Stimulated activated CD8-positive, alpha-beta memory T cell treated with anti-CD3 and anti-CD28 coated beads, Interleukin-7, amount 100 ng/mL, for 24 hours (primary cell): ENCODE measurements at places on chromosomes 5 and 9.

DNA sequence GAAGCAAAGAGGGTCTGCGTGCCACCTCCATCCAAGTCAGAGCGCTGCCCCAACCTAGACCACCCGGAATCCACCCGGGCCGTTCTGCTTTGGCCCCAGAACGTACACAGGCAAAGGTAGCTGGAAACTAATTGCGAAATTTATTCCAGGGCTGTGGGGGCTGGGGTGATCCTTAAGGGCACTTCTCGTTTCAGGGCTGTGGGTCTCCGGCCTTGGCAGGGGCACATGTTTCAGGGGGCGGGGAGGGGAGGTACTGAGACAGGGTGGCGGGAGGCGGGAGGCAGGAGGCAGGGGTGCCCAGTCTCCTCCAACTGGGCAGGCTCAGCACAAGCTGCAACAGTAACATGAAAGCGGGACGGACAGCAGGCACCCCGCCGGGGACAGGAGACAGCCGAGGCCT lies 26.1 kb downstream of the NR5A1 start:
- DNase-seq, result no peak

DNA sequence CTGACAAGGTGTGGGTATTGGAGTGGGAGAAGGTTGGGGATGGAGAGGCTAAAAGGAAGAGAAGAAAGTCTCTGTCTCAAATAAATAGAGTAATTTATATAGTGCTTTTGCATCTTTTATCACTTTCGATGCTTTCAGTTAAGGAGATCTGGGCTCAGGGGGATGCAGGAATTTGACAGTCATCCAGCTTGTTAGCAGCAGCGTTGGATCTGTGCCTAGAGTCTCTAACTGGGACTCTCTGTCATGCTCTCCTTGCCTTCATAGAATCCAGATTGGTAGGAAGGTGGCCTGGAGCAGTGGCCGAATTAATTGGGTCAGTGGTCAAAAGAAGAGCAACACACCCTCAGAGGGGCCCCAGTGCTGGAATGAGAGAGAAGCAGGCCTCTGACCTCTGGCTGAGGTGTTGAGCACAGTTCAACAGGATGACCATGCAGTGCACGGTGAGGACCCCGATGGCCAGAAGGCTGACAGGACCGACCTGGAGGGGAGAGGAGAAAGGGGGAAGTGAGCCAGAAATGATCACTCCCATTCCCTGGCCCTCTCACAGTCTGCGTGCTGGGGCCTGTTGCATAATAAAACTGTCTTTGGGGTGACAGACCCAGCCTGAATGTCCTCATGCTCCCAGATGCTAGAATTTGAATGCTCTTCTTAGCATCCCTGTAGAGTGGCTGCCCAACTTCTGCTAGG lies 7.6 kb downstream of the SLC36A3 start:
- DNase-seq, result no peak

GRCh38 chr5:142391058-142391845 lies 66.4 kb upstream of the SPRY4 start:
- no peak for DNase-seq

GRCh38 chr5:170293273-170293672 lies 4.3 kb downstream of the LCP2 start:
- DNase-seq, result no peak

DNA sequence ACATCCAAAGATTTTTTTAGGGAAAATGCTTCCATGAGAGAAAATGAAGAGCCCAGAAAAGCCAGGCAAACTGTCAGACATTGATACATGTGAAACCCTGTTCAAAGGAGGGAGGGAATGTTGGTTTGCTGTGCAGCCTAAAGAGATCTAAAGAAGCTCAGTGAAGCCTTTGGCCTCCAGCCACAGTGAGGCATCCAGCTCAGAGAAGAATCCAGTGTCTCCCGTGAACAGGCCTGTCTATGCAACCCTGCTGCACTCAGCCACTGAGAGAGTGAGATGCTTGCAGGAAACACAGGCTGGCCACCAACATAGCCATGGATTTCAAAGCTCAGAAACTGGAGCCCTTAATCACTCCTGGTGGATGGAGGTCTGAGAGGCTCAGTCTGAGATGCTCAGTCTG lies 171.4 kb upstream of the PLCXD3 start:
- DNase-seq, result no peak

DNA sequence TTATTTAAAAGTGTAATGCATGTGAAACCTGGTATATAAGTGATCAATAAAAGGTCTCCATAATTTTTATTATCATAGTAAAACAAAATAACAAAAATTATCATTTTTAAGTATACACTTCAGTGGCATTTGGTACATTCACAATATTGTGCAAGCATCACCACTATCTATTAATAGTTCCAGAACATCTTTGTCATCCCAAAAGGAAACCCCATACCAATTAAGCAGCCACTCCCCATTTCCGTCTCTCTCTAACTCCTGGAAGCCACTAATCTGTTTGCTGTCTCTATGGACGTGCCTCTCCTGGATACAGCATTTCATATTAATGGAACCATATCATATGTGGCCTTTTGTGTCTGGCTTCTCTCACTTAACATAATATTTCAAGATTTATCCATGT lies 7.6 kb downstream of the OLFML2A start:
- DNase-seq, result no peak

DNA sequence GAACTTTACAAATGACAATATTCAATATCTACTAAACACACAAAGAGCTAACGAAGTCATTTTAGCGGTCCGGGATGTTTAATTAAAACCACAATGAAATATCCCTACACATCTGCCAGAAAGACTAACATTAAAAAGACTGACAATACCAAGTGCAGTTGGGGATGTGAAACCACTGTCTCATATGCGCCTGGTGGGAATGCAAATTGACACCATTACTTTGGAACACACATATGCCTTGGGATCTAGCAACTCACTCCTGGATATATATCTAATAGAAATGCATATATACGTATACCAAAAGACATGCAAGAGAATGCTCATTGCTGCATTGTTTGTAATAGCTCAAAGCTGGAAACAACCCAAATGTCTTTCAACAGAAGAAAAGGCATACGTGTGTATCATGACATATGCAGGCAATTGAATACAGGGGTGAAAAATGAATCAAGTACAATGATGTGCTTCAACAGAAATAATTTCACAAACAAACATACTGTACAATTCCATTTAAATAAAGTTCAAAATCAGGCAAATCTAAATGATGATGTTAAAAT lies 153.3 kb downstream of the CARTPT start:
- no peak for DNase-seq

DNA sequence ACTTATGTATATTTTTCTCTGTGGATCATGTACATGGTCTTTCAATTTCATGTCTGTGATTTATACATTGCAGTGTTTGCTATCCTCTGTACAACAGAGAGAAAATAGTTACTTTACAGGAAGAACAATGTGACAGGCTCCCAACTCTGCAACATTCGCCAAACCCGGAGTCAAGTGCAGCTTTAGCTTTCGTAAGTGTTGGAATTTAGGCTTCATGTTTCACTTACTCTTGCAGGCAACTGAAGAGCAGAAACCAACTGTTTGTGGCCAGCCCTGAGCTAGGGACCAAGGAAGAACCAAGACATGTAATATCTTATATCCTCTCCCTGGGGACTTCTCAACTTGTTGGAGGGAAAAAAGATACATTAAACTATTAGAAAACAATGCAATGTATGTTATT lies 147.9 kb downstream of the C5orf15 start:
- no peak for DNase-seq

DNA sequence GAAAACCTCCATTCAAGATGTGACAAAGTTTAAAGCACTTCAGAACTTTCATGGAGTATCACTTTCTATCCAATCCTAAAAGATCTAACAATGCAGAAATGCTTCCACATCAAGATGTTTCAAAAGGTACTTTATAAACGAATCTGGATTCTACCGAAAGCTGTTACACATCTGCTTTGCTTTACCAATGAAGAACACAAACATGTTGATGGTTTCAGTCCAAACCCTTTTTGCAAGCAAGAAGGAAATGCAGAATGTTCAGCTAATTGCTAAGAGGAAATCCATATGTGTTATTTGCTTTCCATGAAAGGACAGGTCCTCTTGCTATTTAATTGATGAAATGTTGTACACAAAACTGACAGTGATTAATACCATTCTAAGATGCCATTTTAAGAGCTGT lies 419.6 kb downstream of the EFNA5 start:
- DNase-seq, result no peak

DNA sequence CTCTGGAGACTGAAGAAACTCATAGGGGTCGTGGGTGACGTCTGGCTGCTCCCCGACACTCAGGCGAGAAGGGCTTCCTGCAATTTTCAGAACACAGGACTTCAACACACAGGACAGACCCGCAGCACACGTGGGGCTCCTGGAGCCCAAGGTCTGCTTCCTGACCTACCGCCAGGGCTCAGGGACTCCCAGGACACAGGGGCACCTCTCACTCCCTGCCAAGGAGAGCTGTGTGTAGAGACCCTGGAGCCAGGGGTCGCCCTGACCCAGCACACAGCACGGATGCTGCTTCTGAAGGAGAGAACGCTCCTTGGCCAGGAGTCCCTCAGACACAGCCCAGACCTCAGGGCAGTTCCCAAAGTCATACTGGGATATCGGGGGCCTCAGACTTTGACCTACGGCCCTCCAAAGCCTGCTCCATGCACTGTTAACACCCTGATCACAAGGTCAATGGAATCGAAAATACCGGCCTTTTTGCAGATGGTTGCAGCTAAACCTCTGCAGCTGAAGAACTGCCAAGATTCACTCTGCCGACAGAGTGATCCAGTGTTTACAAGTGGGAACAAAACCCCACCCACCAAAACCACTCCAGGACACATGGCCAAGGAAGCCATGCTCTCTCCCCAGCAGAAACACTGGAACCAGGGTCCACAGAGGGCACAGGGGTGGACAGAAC lies 13.8 kb upstream of the ZDHHC11 start:
- DNase-seq, result no peak

DNA sequence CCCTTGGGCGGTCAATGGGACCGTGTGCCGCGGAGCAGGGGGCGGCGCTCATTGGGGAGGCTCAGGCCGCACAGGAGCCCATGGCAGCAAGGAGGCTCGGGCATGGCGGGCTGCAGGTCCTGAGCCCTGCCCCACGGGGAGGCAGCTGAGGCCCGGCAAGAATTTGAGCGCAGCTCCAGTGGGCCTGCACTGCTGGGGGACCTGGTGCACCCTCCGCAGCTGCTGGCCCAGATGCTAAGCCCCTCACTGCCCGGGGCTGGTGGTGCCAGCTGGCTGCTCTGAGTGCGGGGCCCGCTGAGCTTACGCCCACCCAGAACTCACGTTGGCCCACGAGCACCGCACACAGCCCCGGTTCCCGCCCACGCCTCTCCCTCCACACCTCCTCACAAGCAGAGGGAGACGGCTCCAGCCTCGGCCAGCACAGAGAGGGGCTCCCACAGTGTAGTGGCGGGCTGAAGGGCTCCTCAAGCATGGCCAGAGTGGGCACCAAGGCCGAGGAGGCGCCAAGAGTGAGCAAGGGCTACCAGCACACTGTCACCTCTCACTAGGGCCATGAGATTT lies 141.1 kb upstream of the OR13F1 start:
- no peak for DNase-seq

DNA sequence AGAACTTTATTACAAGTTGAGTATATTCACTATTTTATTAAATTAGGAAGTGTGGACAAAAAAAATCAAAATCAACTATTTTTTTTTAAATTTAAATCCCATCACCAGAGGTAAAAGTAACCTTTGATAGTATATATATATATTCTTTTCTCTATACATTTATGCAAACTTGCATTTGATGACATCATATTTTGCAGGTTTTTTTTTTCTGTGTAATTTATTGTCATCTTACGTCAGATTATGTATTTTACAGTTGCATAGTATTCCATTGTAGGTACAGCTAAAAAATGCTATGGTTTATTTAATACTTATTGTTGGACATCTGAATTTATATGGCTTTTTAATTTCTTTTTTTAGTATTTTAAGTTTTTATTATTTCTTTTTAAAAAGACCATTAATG lies 25.5 kb downstream of the APC start:
- DNase-seq, result no peak

DNA sequence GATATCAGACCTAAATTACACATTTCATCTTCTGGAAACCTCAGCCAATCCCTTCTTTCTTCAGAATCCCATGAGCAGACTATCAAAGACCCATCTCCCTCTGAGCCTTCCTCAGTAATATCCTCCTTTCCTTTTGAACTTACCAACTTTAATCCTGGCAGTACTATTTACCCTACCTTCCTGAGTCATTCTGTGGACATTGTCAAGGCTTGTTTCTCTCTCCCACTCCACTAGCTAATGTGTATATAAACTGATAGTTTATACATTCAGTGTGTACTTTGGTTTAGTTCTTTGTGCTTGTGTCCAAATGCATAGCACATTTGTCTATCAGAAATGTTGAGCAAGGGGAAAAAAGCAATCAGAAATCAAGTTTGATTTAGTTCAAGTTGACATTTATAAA lies 568.3 kb downstream of the CSNK1G3 start:
- DNase-seq, result no peak

- DNase-seq, result no peak
Measured at GRCh38 chr9:38350529-38350928, 42.0 kb upstream of the ALDH1B1 start.

- DNase-seq, result no peak
Measured at GRCh38 chr5:159186319-159186718, 23.0 kb downstream of the RNF145 start.

GRCh38 chr9:134864821-134865190 lies 15.8 kb upstream of the FCN2 start:
- no peak for DNase-seq

- DNase-seq, result peak; percentile 47
Measured at GRCh38 chr5:138654281-138654867, 79.2 kb upstream of the HSPA9 start.

GRCh38 chr5:78547731-78548615 lies 100.6 kb downstream of the LHFPL2 start:
- DNase-seq, result no peak

DNA sequence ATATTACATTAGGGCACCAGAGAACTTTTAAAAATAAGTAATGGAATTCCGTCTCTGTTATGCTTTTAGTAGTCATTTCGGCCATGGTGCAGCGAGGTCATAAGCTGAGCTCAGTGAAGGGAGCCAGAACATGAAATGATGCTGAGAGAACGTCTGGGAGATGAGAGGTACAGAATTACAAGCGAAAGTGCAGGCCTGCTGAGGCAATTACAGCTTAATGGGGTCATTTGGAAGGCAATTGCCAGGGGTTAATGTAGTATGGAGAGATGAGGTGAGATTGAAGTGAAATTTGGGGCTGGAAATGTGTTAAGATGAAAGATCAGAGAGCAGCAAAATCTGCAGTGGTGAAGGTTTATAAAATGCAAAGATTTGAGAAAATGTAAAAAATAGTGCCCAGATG lies 96.5 kb downstream of the PBX3 start:
- no peak for DNase-seq

GRCh38 chr5:61534481-61535267 lies 202.6 kb downstream of the ZSWIM6 start:
- DNase-seq, result no peak

GRCh38 chr5:168438349-168438748 lies 47.9 kb upstream of the RARS1 start:
- DNase-seq, result no peak

GRCh38 chr5:107894361-107894760 lies 223.6 kb upstream of the EFNA5 start:
- DNase-seq, result no peak

GRCh38 chr9:80498001-80498555 lies 926.3 kb downstream of the TLE4 start:
- no peak for DNase-seq

GRCh38 chr5:157351802-157352092 lies 85.8 kb downstream of the CYFIP2 start:
- DNase-seq, result no peak
